ENCODE measurements at places on chromosomes 2 and 18.

DNA sequence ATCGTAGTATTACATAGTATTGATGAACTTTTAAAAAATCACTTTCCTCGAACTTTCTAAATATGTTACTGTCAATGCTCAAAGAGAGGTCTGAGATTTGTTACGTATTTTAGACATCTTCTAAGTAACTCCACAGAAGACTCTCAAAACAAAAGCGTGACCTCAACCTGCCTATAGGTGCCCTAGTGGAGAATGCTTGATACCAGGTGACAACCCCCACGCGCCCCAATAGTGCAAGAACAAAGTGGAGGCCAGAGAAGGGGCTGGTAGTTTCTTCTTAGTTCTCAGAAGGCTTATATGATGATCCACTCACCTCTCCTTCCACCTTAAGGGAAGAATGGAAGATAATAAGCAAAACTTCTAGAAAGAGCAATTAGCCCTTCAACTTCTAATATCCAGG is 102.6 kb downstream of the ANKRD44 start:
- DNase-seq, result peak; percentile 44

- no peak for DNase-seq
These were observed 605.9 kb upstream of the PKDCC start for GRCh38 chr2:41441958-41442357.

DNA sequence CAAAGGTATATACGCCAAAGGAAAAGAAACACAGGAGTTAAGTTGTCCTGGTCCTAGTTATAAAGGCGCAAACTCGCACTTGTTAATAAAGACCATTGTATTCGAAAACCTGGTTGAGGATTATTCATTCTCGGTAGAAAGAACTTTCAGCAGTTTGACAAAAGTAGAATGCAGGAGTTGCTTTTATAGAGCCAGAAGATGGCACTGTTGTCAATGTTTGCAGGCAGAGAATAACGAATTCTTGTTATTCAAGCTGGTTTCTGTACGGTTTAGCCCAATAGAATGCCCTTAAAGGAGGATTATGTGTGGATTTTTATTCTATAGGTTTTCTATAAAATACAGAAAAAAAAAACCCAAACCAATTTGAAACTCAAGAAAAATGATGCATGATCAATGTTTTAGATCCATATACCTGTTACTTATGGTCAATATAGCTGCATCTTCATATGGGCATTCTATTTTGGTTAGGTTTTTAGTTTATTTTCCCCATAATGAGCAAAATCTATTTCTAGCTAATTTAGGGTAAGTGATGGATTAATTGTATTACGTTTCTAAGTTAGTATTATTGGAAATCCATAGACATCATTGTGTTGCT is 510.3 kb downstream of the PLCL1 start:
- DNase-seq, result no peak

DNA sequence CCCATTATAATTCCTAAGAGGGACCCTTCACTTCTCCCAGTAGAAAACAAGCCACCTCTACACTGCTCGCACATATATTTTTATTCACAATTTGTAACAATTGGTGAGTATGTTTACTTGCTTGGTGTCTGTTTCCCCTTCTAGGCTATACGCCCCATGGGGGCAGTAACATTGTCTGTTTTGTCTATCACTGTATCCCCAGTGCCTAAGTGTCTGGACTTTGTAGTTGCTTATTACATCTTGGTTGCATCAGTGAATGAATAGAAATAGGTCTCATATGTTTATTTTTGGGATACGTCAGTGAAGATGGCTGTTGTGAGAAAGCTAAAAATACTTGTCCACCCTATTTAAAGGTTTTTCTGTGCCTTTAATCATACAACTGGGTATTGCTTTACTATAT is 87.4 kb upstream of the ITGB6 start:
- DNase-seq, result no peak

GRCh38 chr18:53997064-53997463 is 227.4 kb downstream of the MBD2 start:
- no peak for DNase-seq

GRCh38 chr2:32314886-32315285 is 37.2 kb downstream of the YIPF4 start:
- no peak for DNase-seq

- no peak for DNase-seq
These were observed 19.4 kb downstream of the CHMP3 start for GRCh38 chr2:86543793-86544192.

DNA sequence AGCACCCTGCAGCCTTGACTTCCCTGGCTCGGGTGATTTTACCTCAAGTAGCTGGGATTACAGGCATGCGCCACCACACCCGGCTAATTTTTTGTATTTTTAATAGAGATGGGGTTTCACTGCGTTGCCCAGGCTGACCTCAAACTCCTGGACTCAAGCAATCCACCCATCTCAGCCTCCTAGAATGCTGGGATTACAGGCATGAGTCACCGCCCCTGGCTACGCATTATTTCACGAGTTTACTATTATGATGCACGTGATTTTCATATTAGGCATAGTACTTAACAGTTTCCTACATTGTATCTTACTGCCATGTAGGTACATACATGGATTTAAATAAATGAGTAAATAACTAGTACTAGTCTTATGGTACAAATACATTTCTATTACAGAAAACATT is 4.4 kb downstream of the DYNC2LI1 start:
- no peak for DNase-seq

Data from activated naive CD8-positive, alpha-beta T cell treated with anti-CD3 and anti-CD28 coated beads for 36 hours (primary cell).